ENCODE measurements at places on chromosomes 5 and 9. TPM values are rescaled to one million over a fixed set of nuclear protein-coding genes. Genes with fewer than 3 reads are reported as not detected.

GRCh38 chr5:132901730-132902129 lies 28.3 kb downstream of the LEAP2 start:
- DNase-seq = no peak

The SARDH gene
- 7.3 TPM for total RNA-seq

GRCh38 chr9:130589754-130590153 lies 10.4 kb downstream of the FUBP3 start:
- DNase-seq = no peak

GRCh38 chr9:22203371-22204138 lies 194.4 kb upstream of the CDKN2B start:
- DNase-seq = no peak

DNA sequence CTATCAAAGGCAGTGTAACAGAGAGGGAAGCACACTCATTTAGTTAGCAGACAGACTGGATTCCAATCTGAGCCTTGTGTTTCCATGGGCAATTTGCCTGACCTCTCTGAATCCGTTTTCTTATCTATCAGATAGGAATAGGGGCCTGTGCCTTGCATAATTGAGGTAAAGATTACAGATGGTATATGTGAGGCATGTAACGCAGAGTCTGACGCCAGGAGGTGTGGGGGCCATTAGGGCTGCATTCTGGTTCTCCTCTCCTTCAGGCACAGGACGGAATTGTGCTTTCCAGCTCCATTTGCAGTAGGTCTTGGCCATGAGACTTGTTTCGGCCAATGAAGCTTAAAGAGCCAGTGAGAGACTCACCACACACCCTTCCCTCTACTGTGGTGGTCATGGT lies 97.6 kb downstream of the FRMD3 start:
- DNase-seq = no peak

DNA sequence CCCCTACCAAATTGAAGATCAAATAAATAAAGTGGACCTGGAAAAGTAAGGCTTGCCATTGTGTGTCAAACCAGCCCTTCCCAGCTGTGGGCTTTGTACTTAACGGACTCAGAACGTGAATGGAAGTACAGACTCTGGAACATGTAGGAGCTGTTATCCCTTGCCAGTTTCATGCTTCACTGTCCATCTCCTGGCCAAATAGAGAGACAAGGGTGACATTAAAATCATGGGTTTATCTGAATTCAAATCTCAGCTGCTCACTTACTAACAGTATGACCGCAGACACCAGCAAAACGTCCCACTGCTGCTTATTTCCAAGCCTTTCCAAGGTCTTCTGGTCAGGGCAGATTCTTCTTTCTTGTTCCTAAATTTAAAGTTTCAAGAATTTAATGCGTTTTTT lies 52.2 kb downstream of the EXOSC2 start:
- DNase-seq = no peak

DNA sequence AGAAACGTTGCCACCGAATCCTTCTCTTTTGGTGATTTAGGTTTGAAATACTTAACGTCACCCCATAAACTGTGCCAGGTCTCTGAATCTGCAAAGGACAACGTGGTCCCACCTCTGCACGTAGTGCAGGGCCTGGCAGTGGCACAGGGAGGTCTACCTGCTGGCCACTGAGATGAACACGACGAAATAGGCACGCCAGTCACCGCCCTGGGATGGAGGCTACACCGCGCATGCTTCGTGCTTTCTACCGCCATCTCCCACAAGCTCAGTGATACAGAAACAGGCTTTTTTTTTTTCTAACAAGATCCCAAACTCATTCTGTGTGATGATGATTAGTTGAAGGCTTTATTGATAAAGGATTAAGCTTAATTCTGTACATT lies 140.0 kb upstream of the RAPGEF1 start:
- no peak for DNase-seq

- DNase-seq = no peak
Measured at GRCh38 chr9:20989923-20990341, 41.5 kb downstream of the HACD4 start.

- DNase-seq = no peak
Measured at GRCh38 chr9:68495247-68495646, 45.4 kb downstream of the TMEM252 start.

- no peak for DNase-seq
Measured at GRCh38 chr5:98604721-98605425, 168.6 kb upstream of the RGMB start.

GRCh38 chr9:124394167-124394566 lies 21.1 kb downstream of the PSMB7 start:
- no peak for DNase-seq

DNA sequence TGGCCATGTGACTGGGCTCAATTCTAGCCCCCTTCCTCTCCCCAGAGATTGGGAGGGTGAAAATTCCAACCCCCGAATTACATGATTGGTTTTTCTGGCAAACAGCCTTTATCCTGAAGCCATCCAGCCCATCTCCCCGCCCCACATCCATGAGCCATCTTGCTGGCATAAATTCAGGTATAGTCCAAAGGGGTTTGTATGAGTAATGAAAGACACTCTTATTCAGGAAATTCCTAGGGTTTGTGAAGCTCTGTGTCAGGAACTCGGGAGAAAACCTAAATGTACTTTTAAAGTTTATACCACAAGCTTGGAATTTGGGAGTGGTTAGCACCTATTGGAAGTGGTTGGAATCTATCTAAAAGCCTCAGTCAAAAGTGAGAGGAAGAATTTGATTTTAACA lies 80.6 kb upstream of the SIMC1 start:
- DNase-seq = no peak

- no peak for DNase-seq
Measured at GRCh38 chr5:77309140-77309539, 98.7 kb downstream of the PDE8B start.

The CXCL14 gene
- 2.4 TPM for total RNA-seq

The TMEM174 gene
- total RNA-seq = not detected

DNA sequence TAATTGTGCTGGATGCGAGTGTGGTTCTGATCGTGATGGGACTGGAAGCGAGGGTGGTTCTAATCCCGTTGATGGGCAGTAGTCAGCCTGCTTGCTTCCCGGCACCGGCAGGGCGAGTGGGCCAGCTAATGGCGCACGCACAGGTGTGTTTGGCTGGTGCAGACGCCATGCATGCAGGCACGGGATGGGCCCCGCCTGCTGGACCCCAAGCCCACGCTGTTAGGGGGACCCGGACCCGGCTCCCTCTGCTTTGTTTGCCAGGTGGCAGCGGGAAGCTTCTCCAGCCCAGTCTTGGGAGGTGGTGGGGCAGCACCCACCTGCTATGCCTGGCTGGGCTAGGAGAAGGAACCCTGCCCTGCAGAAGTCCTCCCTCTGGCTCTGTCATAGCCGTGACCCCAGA lies 70.3 kb downstream of the VAV2 start:
- no peak for DNase-seq

DNA sequence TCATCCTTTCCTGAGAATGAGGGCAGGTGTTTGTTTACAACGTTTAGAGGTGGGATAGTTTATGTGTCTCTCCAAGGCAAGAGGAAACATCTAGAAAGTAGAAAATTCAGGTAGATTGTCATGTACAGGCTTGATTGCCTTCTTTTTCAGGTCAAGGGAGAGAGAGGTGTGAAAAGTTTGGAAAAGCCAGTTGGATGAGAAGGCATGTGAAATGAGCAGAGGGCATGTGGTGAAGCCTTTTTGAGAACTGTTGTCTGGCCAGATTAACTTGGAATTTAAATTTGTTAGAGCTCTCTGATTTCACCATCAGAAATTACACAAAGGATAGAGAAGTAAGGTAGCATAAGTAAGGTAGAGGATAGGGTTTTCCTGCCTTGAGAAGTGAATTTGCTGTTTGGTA lies 74.6 kb downstream of the SNX24 start:
- no peak for DNase-seq

DNA sequence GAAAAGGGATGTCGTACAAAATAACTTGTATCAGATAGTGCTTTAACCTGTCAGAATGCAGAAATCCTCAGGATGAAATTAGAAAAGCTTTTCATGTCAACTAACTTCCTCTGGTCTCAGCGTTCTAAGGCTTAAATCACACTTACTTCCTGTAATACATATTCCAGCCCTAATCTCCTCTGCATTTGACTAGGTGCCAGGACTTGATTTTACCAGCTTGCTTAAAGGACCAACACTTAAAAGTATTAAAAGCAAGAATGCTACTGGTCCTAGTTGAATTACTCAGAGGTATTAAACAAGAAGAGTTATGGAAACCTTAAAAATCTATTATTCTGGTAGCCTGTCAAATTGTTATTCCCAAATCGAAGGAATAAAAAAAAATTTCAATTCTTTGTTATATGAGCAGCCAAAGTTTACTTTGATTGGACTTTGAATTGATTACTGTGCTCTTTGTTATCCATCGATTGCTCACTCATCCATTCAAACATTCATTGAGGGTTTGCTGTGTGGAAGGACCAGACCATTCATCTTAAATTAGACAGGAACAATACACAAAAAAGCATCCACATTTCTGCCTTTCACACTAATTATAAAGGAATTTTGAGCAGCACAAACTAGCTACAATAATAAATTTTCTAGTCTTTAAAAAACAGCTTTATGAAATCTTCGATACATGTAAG lies 108.7 kb downstream of the MUSK start:
- no peak for DNase-seq

DNA sequence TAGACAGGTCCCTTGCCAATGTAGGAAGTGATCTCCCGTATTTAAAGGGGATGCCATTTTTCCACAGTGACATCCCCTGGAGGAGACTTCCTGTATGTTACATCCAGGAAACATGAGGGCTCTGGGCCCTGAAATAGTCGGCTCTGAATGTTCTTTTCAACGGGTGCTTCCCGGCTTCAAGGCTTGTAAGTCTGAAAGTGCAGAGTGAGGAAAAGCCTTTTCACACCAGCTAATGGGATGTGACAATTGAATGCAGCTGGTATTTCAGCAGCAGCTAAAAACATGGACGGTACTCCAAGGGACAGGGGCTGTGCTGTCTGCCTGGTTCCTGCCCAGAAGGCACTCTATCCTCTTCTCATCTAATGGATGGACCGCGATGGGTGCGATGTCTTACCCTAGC lies 1.4 kb downstream of the IL9 start:
- no peak for DNase-seq

The ENC1 gene
- total RNA-seq = 13.2 TPM

DNA sequence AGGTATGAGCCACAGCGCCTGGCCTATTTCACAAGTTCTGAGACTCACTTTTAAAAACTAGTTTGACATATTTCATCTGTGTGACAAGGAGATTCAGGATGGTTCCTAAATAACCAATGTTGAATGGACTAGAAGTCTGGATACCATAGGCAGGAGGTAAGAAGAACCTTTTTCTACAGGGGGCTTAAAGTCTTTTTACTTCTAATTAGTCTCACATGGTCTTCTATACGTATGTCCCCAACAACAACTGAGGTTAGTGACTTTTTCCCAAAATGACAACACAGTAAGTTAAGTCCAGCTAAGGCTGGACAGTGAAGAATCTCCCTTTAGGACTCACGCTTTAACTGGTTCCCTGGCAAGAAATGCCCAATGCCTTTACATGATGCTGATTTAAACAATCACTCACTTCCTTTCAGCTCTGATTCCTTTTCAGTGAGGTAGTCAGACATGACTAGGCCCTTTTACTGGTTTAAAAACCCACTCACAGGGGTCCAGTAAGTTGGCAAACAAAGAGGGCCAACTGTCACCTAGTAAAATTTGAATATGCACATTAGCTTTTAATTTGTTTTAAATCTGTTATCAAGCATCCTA lies 12.1 kb upstream of the HAUS6 start:
- no peak for DNase-seq

DNA sequence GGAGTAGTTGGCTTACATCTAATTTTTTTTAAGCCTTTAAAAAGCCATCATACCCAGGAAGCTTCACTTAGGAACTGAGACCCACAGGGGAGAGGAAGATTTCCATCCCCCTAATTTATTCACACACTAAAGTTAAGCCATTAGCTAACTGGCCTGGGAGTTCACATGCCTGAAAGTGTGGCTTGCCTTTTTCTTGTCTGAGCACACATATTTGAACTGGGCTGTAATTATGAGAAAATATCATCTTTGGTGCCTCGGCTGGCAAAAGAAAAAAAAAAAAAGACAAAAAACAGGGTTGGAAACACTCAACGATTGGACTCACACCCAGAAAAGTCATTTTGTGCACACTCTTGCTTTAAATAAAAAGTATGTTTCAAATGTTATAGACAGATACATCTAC lies 847.3 kb downstream of the MAT2B start:
- no peak for DNase-seq

- DNase-seq = no peak
Measured at GRCh38 chr5:172535108-172535445, 80.8 kb upstream of the SH3PXD2B start.

DNA sequence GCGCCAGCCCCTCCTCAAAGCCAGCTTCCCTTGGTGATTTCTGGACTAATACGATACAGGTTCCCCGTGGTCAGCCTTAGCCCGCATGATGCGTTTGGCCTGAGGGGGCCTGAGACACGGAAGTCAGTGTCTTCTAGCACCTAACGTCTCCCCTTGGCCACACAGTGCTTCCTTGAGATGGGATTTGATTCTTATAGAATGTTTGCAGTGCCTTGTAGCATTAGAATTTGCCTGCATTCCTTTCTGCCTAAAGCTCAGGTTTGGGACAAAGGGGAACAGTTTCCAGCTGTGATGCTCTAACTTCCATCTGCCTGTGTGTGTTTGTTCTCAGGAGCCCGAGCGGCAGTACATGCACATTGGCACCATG lies 34.4 kb downstream of the CFAP90 start:
- DNase-seq = no peak

- DNase-seq = no peak
Measured at GRCh38 chr9:453832-454231, 239.2 kb downstream of the DOCK8 start.

DNA sequence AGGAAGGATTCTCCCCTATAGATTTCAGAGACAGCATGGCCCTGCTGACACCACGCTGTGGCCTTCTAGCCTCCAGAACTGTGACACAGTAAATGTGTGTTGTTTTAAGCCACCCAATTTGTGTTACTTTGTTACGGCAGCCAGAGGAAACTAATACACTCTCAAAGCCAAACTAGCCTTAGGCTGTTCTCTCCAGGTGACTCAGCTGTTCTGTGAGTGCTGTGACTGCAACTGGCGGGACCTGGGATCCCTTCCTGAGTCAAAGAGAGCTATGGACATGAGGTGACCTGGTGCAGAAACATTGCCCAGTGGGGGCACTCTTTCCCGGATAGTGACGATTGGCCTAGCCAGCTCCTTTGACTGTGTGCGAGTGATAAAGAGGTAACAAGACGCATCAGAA lies 14.0 kb upstream of the MLANA start:
- no peak for DNase-seq

GRCh38 chr5:32936329-32936728 lies 225.2 kb downstream of the NPR3 start:
- no peak for DNase-seq

- DNase-seq = no peak
Measured at GRCh38 chr9:18520416-18521047, 46.6 kb downstream of the ADAMTSL1 start.

The AK8 gene
- total RNA-seq = 0.52 TPM

DNA sequence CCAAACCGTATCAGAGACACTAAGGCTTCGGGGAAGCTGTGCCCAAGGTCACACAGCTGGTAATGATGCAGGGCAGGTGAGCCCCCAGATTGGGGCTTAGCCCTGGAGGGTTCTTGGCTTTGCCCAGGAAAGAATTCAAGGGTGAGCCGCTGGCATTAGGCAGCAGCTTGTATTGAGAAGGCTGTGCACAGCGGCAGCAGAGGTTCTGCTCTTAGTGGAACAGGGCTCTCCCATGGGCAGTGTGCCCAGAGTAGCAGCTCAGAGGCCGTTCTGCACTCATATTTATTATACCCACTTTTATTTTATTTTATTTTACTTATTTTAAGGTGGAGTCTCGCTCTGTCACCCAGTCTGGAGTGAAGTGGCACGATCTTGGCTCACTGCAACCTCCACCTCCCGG lies 85.8 kb upstream of the IER5L start:
- no peak for DNase-seq

The CARTPT gene
- not detected for total RNA-seq

The PDE6A gene
- not detected for total RNA-seq
